NCI-H1092 treated with DMSO at 0.1 percent for 48 hours (cell line): ENCODE measurements at places on chromosomes 1 and 21.

DNA sequence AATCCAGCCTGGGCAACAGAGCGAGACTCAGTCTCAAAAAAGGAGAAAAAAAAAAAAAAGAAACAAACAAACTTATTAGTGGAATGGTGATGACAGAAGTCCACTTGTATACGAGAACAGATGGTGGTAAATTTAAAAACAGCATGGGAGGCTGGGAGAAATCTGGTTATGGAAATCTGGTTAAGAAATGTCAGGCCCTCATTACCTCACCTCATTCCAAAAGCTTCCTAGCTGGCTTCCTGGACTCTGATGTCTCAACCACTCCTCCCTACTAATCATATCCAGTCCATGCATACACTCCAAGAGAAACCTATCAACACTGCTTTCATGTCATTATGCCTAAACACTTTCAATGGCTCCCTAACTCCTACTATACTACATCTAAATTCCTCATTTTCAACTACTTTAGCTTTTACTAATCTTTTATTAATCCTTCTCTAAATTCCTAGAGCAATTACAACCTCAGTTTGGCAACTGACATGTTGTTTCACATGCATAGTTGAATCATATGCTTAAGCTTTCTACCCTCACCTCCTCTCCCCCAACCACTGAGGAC lies 52.9 kb downstream of the FOXJ3 start:
- DNase-seq: no peak

DNA sequence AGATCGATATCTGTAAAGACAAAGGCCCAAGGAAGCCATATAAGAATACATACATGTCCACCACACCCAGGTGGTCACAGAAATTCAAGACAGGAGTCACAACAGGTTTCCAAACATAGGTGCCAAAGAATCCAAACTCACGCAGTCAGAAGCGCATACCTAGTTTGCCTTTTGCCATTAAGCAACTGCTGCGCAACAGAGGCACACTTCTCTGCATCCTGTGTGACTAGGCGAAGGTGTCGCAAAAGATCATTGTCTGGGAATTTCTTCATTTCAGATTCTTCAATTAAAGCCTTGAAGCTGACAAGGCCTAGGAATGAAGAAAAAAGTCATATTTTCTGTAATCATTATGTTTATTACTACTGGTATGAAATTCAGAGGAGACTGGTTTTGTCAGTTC lies 32.2 kb upstream of the SYT2 start:
- no peak for DNase-seq

DNA sequence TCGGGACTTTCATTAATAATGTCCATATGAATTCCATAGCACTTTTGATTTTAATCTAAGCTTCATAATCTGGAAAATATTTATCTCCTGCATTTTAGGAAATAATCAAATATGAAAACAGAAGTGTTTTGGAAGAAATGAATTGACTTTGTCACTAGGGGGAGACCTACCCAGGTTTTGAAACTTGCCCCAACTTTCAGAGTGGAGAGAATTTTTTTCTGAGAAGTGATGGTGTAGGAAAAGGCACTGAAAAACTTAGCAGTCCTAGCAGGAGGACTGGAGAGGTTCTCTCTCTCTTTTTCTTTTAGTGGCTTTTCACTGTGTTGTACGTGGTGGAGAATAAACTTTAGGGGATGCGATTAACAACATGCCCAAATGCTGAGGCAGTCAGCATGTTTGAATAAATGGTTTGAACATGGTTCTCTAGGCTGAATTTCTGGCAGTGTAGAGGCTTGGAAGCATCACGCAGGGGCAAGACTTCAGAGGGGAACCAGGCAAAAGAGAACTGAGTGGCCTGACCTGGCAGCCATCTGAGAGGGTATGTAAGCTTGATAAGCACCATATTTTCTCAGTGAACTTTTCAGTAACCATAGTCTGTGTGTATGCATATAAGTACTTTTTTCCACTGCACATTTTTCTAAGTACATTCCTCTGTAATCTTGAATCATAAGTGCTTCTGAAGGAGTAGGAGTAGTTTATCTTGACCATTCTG lies 68.3 kb upstream of the NEK7 start:
- DNase-seq: no peak

DNA sequence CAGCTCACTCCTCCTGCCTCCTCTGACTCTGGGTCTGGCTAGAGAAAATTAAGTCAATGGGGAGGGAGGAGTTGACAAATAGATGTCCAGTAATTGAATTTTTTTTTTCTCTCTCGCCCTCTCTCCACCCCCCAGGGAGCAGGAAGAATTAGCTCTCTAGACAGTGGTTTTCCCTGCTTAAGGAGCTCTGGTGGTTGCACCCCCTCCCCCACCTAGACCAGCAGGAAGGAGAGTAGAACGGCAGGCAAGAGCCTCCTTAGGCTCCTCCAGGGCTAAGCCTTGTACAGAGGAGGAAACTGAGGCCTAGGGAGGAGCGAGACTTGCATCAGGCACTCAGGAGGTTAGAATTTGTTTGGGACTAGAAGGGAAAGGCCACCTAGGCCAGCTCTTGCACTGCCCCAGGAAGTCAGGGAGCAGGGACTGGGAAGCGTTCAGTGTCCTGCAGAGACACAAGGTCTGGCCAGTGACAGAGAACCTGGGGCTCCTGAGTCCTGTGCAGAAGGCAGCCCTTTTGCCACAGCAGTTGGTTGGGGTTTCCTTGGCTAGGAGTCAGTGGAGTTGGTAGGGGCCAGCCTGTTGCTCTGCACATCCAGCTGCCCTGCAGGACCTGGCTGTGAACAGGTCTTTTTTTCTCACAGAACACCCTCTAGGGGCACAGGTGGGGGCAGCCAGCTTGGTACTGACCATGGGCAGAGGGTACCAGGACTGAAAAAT lies 49.5 kb upstream of the ACOT11 start:
- no peak for DNase-seq

DNA sequence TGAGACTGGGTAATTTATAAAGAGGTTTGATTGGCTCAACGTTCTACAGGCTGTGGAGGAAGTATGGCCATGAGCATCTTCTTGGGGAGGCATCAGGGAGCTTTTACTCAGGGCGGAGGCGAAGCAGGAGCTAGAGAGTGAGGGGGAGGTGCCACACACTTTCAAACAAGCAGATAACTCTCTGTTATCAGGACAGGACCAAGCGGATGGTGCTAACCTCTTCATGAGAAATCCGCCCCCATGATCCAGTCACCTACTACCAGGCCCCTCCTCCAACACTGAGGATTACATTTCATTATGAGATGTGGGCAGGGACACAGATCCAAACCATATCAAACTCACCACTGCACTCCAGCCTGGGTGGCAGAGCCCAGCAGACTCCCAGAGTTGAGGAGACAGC lies 11.5 kb upstream of the LRRC47 start:
- no peak for DNase-seq

- DNase-seq: no peak
Observed at GRCh38 chr1:5858246-5858645, 134.0 kb downstream of the NPHP4 start.
